Activated CD4-positive, alpha-beta T cell treated with anti-CD3 and anti-CD28 coated beads, Interleukin-2, amount 50 U/mL, for 16 hours (primary cell): ENCODE measurements at places on chromosomes 11 and 22.

DNA sequence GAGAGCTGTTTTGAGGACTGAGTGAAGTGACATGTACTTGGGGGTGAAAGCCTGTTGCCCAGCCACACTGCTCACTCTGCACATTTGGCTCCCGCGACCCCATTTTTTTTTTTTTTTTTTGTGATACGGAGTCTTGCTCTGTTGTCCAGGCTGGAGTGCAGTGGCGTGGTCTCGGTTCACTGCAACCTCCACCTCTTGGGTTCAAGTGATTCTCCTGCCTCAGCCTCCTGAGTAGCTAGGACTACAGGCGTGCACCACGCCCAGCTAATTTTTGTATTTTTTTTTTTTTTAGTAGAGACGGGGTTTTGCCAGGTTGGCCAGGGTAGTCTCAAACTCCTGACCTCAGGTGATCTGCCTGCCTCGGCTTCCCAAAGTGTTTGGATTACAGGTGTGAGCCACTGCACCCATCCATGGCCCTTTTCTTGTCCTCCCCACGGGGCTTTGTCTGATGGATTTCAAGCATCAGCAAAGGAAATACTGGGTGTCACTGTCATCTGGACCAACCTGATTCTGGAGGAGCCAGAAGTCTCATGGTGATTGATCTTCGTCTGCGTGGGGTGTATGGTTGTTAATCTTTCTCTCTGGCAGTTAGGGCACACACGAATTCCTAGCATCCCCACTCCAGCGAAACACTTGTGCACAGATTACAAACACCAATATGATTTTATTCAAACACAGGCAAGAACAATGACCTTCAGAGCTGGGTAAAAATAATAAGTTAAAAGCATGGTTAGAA, 3.4 kb upstream of the UCP3 start:
- no peak for DNase-seq

DNA sequence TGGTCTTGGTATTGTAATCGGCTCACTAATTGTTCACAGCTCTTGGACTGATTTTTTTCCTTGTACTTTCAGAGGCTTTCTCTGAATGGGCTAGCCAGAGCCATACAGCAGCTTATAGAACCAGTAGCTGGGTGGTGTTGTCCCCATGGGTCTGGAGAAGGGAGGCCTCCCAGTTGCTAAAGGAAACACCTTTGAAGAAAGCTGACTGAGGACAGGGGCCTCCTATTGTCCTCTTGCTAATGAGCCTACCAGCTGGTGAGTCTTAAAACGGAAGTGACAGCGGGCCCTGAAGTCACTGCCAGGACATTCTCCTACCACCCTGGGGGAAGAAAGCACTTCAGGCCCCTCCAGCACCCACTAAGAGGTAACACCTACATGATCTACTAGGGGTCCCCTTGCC, 9.9 kb downstream of the FADS3 start:
- DNase-seq: no peak

DNA sequence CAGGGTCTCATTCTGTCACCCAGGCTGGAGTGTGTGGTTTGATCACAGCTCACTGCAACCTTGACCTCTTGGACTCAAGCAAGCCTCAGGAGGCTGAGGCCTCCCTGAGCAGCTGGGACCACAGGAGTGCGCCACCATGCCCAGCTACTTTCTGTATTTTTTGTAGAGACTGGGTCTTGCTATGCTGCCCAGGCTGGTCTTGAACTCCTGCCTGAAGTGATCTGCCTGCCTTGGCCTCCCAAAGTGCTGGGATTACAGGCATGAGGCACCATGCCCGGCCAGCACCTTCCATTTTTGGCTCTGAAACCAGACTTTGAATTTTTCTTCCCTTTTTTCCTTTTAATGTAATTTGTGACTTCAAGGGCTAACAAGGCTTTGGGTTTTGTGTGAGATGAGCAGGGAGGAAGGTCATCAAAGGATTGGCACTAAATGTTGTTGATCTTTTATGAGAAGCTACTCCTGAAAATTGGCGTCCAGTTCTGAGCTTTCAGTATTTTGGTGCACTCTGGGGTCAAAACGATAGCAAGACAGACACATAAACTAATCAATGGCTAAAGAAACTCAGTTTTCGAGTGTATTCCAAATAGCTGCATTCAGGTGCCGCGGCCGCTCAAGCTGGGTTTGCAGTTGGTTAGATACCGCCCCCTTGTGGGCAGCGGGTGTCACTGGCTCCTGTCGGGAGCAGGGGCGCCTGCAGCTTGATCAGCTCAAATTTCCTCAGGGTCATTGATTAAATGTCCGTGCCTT, 51.9 kb upstream of the CLMP start:
- peak; percentile 84 for DNase-seq

DNA sequence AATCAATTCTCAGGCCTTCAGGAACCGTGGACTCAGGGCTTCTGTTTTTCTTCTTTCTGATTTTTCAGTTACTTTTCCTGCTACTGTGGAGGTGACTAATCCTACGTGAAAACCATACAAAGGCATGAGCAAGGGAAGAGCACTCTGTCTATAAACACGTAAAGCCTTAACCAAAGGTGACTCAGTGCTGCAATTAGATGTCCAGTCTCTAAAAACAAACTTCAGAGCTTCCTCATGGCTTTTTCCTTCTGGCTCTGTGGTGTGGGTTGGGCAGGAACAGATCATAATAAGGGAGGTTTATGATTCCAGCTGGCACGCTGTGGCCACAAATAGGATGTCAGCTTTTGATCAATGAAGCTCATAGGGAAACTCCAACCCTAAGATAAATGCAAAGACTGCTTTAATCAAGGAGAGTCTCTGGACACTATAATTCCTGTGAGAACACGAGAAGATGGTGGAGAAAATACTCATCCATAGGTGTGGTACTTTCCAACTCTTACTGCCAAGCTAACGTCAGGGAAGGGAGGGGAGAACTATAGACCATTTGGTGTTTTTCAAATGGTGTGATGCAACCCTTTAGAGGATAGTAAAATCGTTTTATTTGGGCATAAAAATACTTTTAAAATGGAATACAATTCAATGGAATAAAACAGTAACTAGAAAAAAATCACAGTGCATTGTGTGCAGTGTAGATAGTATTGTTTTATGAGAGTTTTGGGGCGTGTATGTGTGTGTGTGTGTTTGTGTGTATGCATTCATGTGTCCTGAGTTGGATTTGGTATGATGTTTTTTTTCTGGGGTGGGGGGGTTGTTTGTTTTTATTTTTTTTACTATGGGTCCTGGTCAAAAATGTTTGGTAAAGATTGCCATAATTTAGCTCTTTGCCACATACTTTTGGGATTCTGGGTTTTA, at the start of gene NXPE2:
NXPE2 (plus strand) TSS at position 403 of the 912 bp plus-strand sequence; CDS start at position 452, 49 bp downstream.
- no peak for DNase-seq

- DNase-seq: no peak
These were observed 129.0 kb downstream of the NECTIN1 start for GRCh38 chr11:119599864-119600541.

- no peak for DNase-seq
These were observed 1.1 kb downstream of the MTA2 start for GRCh38 chr11:62600367-62601121.

DNA sequence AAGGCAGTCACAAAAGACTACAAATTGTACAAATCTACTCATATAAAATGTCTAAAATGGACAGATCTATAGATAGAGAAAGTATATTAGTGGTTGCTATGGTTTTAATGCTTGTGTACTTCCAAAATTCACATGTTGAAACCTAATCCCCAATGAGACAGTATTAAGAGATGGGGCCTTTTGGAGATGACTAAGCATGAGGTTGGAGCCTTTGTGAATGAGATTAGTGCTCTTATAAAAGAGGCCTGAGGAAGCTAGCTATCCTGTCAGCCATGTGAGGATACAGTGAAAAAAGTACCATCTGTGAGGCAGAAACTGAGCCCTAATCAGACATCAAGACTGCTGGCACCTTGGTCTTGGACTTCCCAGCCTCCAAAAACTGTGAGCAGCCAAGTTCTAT, 82.6 kb downstream of the CYP2R1 start:
- DNase-seq: no peak

DNA sequence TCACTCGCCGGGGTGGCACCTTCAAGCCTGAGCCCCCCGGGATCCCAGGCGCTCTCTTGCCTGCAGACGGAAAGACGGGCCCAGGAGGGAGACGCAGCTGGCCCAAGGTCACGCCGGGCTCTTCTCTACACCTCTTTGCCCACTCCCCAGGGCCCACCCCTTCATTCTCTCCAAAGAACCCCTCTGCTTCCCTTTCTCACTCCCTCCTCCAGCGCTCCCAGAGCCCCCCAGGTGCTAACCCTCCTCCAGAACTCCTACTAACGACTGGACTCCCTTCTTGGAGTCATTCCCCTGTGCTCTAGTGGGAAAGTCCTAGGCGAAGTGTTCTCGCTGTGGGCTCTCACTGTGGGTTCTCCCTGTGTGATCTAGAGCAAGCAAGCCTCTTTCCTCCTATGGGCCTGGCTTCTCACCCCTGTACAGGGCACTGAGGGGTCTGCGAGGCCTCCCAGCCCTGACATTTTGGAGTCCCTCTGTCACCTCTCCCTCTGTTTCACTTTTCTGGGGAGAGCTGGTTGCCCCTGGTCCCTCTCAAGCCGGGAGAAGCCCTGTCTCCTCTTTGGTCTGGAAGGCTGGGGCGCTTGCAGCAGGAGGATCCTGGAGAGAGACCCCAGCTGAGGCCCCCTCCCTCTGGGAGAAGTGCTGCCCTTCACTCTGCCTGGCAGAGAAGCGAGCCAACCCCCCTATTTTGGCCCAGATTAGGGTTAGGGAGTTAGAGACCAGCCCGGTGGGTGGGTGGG, 858 bp downstream of the OAF start:
- no peak for DNase-seq

GRCh38 chr11:7892840-7893254, 38.2 kb downstream of the OR10A6 start:
- peak; percentile 57 for DNase-seq

DNA sequence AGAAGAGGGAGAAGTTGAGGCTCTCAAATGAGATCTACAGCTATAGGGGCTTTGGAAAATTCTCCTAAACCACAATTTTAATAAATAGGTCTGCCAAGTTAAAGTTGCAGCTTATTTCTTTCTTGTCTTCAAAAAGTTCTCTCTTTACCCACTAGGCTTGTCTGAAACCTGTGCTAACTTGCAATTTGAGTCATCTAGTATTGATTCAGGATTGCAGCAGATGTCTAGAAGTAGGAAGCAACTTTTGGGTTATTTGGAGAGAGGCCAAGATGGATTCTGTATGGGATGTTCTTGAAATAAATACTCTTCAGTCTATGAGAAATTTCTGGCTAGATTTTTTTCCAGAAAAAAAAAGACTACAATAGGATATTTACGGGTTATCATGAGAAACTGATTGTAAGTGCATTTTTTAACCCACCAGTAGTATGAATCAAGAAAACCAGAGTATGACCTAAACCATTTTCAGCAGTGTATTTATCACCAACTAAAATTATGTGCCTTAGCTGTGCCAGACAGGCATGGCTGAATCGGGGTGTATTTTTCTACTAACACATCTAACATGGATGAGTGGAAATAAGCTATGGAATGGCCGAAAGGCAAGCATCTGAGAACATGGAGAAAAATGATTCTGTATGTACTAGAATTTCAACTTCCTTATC, 4.9 kb upstream of the RAB38 start:
- peak; percentile 71 for DNase-seq

- DNase-seq: no peak
These were observed 11.5 kb upstream of the MUC15 start for GRCh38 chr11:26583550-26583949.

DNA sequence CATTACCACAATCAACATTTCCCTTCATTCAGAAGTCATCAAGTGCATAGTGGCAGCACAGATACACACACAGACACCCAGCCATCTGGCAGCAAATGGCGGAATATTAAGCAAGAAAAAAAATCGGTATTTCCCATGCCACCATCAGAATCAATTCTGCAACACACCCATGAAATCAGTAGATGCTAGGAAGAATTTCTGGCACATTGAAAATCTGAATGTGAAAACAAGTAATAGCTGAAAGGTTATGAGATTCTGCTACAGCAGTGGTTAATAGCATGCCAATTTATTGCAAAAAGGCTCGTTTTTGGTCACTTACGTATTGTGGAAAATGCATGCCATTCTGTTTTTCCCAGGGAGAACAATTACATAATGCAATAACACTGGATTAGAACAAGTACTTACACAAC, 91.1 kb downstream of the PICALM start:
- no peak for DNase-seq

- no peak for DNase-seq
These were observed 41.4 kb downstream of the FAM83F start for GRCh38 chr22:40036126-40036525.

DNA sequence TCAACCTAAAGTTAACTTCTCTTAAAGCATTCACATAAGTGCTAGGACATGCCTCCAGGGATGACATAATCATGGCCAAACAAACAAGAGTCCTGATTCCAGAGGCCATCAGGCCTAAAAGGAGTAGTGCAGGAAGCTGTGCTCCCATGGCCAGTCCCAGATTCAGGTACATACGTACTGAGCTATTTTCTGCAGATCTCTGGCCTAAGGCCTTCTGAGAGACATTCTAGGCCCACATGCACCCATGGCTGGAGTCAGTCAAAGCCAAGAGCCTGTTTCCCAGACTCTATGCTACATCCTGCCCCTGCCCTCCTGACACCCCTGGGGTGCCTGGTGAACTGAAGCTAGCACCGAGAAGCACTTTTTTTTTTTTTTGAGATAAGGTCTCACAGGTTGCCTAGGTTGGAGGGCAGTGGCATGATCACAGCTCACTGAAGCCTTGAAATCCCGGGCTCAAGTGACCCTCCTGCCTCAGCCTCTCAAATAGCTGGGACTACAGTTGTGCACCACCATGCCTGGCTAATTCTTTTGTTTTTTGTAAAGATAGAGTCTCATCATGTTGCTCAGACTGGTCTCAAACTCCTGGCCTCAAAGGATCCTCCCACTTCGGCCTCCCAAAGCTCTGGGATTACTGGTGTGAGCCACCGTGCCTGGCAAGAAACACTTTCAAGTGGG, 553 bp downstream of the CD3D start:
- DNase-seq: no peak

GRCh38 chr11:85828640-85828978, 17.7 kb upstream of the SYTL2 start:
- DNase-seq: no peak

DNA sequence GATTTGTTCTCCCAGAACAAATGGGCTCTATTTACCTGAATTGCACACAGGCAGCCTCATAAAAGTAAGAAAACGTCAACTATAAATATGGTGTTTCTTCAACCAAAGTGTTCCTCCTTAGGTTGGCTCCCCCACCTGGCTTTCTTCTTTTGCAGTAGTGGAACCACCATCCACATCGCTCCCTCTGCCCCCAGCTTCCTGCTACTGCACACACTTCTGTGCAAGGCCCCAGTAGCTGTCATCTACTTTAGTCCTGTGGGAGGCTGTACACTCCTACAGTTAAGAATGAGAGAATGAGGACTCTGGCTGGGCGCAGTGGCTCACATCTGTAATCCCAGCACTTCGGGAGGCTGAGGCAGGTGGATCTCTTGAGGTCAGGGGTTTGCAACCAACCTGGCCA, 89.5 kb downstream of the BMAL1 start:
- no peak for DNase-seq

DNA sequence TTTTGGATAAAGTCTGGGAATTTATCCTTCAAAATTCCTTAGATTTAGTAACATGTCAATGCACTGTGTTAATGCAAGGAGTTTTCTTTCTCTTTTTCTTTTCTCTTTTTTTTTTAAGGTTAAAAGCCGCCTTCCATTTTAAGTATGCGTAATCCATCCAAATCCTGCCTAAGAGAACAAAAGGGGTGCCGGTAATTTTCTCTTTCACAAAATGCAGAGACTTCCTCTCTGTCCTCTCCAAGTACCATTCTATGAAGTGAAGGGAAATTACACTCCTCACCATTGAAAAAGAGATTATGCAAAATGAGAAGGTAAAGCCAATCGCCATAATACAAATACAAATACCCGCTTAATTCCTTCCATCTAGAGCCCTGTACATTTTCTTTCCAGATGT, 273.8 kb downstream of the BLID start:
- DNase-seq: no peak

GRCh38 chr11:66665369-66665768, 12.3 kb downstream of the RBM4B start:
- no peak for DNase-seq

GRCh38 chr11:115716601-115717529, 212.7 kb upstream of the CADM1 start:
- DNase-seq: no peak
